ENCODE measurements at places on chromosomes 13 and 19.

DNA sequence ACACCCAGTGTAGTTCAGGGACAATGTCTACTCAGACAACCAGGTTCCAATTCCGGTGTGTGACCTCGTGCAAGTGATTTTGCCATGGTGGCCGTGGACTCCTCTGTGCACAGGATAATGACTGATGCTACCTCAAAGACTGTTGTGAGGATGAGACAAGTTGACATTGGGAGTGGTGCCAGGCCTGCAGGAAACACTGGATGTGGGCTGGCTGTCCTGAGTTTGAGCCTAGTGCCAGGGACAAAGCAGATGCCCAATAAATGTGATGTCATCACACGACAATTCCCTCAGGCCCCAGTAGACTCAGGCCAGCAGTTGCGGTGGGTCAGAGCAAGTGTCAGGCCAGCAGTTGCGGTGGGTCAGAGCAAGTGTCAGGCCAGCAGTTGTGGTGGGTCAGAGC lies 6.2 kb upstream of the SCN1B start:
- no peak for DNase-seq

DNA sequence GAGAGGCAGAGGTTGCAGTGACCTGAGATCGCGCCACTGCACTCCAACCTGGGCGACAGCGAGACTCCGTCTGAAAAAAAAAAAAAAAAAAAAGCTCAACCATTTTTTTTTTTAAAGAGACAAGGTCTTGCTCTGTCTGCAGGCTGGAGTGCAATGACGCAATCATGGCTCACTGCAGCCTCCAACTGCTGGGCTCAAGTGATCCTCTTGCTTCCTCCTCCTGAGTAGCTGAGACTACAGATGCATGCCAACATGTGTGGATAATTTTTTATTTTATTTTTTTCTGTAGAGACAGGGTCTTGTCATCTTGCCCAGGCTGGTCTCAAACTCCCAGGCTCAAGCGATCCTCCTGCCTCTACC lies 10.3 kb downstream of the EHD2 start:
- DNase-seq = no peak

- DNase-seq = no peak
Observed at GRCh38 chr13:68007576-68007975, 777.4 kb upstream of the PCDH9 start.

- no peak for DNase-seq
Observed at GRCh38 chr19:2080336-2080988, 15.7 kb downstream of the MOB3A start.

- no peak for DNase-seq
Observed at GRCh38 chr19:41564515-41565378, 11.2 kb upstream of the CEACAM21 start.

GRCh38 chr19:35774274-35775045 lies 904 bp upstream of the ARHGAP33 start:
- no peak for DNase-seq

DNA sequence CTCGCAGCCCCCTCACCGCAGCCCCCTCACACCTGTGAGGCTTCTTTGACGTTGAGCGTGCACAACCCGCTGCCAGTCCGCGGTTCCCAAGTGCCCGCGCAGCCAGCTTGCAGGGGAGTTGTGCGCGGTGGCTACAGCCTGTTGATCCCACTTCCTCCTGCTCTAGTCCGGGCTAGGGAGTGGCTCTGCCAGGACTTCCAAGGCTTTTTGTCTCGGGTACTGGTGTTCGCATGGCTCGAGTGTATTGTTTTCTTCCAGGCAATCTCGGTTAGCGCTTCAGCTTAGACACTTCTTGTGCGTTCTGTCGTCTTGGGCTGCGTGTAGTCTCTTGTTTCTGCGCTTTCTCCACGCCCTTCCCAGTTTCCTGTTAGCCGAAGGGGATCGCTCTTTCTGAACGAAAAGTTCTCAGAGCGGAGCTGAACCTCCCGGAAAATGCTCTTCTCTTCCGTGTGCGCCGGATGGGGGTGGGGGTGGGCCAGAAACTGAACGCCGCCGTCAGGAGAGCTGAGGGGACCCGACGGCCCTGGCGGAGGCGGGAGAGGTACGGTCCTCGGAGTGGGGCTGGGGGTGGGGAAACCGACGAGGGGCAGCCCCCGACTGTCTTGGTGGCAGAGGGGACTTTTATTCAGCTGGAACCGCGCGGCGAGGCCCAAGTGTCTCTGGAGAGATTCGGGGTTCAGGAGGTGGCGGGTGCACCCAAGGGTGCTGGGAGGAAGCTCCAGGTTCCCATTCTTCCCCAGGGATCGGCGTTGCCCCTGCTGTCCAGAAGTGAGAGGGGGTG lies 697 bp upstream of the DGKH start:
- DNase-seq = no peak

- no peak for DNase-seq
Observed at GRCh38 chr19:35642798-35643254, 1.3 kb downstream of the ETV2 start.

DNA sequence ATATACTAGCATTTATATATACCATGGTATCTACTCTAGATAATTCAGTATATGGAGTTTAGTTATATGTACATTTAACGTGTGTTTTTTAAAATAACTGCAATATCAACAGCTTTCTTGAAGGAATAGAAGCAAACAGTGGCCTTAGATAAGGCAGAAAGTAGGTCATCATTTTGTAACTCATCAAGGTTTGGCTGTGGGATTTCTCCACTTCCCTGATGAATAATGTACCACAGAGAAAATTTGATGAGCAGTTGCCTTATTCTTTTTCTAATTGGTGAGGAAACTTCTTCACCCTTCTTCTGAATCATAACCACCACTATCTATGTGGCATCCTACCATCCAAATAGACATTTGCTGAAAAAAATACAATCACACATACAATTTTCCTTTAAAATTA lies 590.2 kb upstream of the SPRY2 start:
- no peak for DNase-seq

DNA sequence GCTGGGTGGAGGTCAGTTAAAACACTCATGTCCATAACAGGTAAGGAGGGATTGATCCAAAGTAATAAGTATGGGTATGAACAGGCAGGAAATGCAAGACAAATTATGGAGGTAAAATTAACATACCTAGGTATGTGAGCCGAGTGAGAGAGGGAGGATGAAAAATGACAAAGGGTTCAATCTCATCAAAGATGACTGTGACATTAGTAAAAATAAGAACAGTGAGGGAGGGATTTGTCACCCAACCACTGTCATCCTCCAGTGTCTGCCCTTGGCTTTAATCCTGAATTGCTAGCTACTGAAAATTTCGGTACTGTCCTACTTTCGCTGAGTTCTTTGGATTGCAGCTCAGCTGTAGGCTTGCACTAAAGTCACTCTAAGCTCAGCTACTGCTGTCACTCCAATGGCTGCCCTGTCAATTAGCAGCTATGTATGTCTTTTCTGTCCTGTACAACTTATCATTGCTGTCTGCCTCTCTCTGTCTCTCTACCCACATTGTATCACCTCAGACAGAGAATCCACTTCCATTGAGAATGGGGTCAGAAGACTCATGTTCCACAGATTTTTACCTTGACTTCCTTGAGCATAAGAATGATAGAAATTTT lies 62.5 kb downstream of the LRRC63 start:
- DNase-seq = no peak

DNA sequence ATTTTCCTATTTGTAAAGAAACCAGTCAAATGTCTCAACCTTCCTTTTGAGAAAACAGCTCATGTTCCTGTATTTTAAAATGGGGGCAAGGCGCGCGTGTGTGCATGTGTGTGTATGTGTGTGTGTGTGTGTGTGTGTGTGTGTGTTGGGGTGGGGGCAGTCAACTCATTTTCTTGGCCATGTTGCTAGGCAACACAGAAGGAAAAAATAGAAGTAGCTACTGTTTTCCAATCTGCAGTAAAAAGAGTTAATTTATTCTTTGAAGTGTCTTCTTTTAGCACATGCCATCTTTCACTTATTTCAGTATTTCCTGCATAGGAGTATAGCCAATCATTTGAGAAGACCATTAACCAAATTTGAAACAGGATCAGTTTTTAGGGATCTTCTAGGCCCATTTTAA lies 279.3 kb downstream of the DCLK1 start:
- DNase-seq = no peak

DNA sequence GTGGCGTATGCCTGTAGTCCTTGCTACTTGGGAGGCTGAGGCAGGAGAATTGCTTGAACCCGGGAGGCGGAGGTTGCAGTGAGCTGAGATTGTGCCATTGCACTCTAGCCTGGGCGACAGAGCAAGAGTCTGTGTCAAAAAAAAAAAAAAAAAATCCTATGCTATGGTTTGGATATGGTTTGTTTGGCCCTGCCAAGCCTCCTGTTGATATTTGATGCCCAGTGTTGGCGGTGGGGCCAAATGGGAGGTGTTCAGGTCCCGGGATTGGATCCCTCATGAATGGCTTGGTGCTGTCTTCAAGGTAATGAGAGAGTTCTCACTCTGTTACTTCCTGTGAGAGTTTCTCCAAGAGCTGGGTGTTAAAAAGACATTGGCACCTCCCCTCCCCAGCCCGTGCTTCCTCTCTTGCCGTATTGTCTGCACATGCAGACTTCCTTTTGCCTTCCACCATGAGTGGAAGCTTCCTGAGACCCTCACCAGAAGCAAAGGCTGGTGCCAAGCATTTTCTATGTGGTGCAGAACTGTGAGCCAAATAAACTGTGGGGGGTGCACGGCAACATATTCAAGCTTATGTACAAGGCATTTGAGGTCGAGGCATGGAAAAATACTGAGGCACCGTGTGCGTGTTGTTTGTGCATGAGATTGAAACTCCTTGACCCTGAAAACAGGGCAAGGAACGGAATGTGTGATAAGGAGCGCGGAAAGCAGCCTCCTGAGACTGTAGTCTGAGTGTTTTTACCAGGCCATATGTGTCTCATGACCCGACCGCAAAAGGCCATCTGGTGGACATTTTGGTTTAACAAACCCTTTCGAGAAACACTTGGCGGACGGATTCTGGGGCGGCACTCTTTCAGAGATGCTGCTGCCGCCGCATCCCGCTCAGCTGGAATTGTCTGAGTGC lies 7.3 kb downstream of the SIGLEC9 start:
- no peak for DNase-seq

- DNase-seq = peak; percentile 51
Observed at GRCh38 chr19:12194827-12195731, 32.2 kb downstream of the ZNF136 start.

DNA sequence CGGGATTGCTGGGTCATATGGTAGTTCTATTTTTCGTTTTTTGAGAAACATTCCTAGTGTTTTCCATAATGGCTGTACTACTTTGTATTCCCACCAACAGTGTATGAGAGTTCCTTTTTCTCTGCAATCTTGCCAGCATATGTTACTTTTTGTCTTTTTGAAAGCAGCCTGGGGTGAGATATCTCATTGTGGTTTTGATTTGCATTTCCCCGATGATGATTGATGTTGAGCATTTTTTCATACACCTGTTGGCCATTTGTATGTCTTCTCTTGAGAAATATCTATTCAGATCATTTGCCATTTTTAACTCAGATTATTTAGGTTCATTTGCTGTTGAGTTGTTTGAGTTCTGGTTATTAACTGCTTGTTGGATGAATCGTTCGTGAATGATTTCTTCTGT lies 18.5 kb upstream of the ATP12A start:
- DNase-seq = no peak

- DNase-seq = no peak
Observed at GRCh38 chr13:74064805-74065312, 69.3 kb downstream of the KLF12 start.

- DNase-seq = no peak
Observed at GRCh38 chr19:40147693-40148347, 43.4 kb upstream of the MAP3K10 start.

- no peak for DNase-seq
Observed at GRCh38 chr13:114151565-114152284, 19.3 kb upstream of the RASA3 start.

GRCh38 chr13:44259045-44260027 lies 114.3 kb upstream of the SERP2 start:
- no peak for DNase-seq

DNA sequence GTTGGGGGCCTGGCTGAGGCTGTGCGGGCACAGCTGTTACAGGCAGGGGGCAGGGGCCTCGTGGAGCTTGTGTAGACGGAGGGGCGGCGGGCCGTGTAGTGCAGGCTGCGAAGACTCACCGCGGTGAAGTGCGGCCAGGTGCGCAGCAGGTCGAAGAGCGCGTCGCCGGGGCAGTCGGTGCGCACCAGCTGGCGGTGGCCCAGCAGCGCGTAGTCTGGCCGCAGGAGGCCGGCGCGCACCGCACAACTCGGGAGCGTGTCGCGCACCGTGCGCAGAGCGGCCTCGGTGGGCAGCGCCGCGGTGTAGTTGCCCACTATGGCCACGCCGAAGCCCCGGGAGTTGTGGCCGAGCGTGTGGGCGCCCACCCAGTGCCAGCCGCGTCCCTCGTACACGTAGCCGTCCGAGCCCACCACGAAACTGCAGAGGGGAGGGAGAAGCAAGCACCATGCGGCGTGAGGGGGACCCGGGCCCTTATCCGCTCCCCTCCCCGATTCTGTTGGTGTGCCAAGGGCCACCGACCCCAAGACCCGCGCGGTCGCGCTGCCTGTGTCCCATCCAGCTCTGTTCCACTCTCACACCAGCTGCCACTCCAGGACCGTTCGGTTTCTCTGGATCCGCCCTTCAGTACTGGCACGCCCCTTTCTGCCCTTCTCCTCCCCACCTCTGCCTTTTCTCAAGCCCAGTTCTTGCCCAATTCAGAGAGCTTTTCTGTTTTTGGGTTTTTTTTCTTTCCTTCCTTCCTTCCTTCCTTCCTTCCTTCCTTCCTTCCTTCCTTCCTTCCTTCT lies 5.4 kb upstream of the RASAL3 start:
- no peak for DNase-seq

GRCh38 chr13:44296856-44297255 lies 76.8 kb upstream of the SERP2 start:
- no peak for DNase-seq

DNA sequence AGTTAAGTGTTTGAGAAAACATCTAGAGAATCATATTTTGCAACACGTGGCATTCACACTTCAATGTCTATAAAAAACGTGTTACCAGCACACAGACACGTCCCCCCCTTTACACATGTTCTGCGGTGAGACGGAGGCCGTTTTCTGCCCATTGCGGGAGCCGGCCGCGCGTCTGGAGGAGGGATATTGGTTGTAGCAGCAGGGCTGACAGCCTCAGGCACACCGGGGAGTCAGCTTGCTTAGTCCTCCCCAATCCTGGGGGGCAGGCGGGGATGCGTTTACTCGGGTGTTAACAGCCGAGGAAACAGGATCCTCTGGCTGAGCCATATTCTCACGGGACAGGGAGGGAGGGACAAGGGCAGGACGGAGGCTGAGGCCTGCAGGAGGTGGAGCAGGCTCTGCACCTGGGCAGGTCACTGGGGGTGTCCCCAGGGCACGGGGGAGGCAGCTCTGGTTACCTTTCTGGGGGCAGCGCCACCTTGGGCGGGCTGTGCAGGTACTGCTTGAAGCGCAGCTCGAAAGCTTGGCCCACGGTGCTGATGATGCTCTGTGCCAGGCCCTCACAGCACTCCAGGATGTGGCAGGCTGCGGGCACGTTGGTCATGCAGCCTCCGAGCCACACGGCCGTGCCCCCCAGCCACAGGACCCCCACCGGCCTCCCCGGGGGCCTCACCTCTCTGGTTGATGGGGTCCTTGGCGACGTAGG lies 25.0 kb downstream of the SHC2 start:
- DNase-seq = no peak

DNA sequence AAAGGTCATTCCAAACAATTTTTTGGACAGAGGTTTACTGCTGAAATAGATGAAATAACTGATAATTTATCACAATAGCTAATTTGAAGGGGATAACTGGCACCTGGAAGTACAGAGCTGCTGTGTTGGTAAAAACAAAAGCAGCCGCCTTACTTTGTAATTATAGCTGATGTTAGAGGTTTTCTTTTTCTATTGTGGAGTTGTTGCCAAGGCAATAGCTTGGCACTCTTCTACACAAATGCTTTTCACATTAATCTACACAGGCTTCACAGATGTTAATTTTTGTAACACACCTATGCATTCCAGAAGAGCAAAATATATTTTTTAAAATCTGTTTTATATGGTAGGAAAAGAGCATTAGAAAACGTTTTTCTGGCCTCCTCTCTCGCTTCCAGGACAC lies 56.9 kb downstream of the LACC1 start:
- DNase-seq = no peak
